Stimulated activated CD8-positive, alpha-beta memory T cell treated with anti-CD3 and anti-CD28 coated beads, Interleukin-7, amount 100 ng/mL, for 1 hour (primary cell): ENCODE measurements at places on chromosomes 12 and 14.

GRCh38 chr12:99147130-99147529 is 500.4 kb upstream of the GARIN6 start:
- no peak for DNase-seq

- DNase-seq, result no peak
These were observed 15.0 kb upstream of the KRT73 start for GRCh38 chr12:52633383-52633782.

GRCh38 chr14:24310646-24311604 is at the start of gene LTB4R:
Gene LTB4R, plus strand, starts transcription at chr14:24311502. Its CDS starts 4,150 bp downstream, at chr14:24315652.
- DNase-seq, result no peak

DNA sequence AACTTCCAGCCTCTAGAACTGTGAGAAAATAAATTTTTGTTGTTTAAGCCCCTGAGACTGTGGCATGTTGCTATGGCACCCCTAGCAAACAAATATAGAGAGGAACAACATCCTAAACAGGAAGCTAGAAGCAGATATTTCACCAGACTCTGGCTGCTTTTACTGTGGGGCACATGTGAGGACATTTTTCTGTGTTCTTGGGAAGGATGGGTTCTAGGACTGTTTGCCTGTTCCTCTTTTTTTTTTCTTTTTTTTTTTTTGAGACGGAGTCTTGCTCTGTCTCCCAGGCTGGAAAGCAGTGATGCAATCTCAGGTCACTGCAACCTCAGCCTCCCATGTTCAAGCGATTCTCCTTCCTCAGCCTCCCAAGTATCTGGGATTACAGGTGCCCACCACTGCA is 4.2 kb upstream of the HRK start:
- DNase-seq, result no peak

DNA sequence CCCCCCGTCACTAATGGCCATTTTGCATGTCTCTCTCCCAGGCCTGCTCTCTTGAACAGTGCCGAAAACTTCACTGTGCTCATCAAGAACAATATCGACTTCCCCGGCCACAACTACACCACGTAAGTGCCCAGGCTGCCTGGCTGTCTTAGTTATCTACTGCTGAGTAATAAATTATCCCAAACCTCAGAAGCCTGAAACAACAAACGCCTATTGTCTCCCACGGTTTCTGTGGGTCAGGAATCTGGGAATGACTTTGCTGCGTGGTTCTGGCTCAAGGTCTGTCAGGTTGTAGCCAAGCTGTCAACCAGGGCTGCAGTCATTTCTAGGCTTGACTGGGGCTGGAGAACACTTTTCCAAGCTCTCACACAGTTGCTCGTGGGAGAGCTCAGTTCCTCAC is 32.6 kb downstream of the P2RX7 start:
- no peak for DNase-seq
